Activated B cell treated with CpG ODN at 0.5 μM for 24 hours (primary cell): ENCODE measurements at places on chromosomes 7 and 10.
A peak's percentile ranks its signal among the peaks of the same experiment; 100 is the strongest.

DNA sequence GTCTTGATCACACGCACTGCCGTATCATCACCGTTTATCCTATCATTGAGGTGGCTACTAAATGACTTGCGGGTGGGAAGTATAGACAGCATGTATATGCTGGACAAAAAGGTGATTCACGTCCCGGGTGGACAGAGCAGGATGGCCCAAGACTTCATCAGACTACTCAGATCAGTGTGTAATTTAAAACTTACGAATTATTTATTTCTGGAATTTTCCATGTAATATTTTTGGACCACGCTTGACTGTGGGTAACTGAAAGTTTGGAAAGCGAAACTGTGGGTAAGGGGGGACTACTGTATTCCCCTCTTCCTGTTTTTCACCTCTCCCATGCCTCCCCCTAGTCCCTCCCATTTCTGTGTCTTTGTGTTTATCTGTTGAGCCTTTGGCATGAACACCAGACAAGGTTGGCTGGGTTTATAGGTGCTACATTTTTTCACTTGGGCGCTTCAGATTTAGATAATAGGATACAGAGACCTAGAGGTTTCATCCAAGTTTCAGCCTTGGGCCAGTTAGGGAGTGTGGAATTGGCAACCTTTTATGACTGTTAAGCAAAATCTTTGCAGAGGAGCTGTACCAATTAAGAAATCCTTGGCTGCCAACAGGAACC, 55.8 kb downstream of the RBM20 start:
- no peak for DNase-seq
- peaks cover 21% of the 10 kb centered on the region for H3K27me3 ChIP-seq
- H3K4me3 ChIP-seq = no peak overlapping the region
- no peaks in the 10 kb centered on the region for H3K4me1 ChIP-seq
- H3K36me3 ChIP-seq = no peaks in the 10 kb centered on the region

DNA sequence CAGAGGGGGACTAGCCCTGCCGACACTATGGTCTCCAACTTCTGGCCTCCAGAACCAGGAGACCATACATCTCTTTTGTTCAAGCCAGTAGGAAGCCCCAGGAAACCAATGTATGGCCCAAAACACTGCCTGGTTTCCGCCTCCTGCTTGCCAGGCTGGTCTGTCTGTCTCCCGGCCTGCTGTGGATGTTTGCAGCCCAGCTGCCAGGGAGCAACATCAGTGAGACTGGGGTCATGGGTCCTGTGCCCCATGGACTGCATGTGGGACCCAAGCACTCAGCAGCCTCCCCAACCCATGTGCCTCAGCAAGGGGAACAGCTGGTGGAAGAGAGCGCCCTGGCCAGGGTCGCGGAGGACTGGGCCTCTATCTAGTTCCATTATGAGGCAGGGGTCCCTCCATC, 33.4 kb upstream of the NUB1 start:
- peaks cover 5% of the 10 kb centered on the region for H3K4me1 ChIP-seq
- no peaks in the 10 kb centered on the region for H3K36me3 ChIP-seq
- H3K4me3 ChIP-seq = no peak overlapping the region
- H3K27ac ChIP-seq = no peak overlapping the region

DNA sequence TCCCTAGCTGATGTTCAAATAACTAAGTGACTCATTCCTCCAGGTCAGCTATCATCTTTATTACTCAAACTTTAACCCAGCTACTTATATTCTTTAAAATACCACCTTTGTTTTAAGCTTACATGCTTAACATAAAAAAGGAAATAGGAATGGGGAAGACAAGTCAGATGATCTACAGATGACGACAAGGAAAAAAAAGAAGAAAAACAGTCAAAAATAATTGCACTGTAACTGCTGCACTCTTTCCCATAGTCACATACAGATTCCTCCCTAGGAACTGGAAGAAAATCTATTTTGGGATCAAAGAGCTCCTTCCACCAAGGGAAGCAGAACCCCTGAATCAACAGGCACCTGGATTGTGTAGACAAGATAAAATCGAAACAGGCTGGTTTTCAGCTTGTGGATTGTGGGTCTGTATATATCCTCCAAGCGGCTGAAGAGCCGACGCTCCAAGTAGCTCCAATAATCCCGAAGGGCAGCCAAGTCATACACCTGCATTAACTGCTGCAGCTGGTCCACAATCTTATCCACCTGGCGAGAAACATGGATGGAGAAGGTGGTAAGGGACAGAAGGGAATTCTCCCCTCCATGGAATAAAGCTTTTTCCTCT, 2.0 kb downstream of the WDR91 start:
- no peak for DNase-seq
- H3K4me1 ChIP-seq = peaks cover 50% of the 10 kb centered on the region
- no peaks in the 10 kb centered on the region for H3K27me3 ChIP-seq
- peak overlapping the region; percentile 48 for H3K4me3 ChIP-seq
- peaks cover 35% of the 10 kb centered on the region for H3K36me3 ChIP-seq
- H3K27ac ChIP-seq = no peak overlapping the region

- H3K36me3 ChIP-seq = no peaks in the 10 kb centered on the region
- H3K27ac ChIP-seq = no peak overlapping the region
- DNase-seq = no peak
- H3K4me3 ChIP-seq = no peak overlapping the region
- no peaks in the 10 kb centered on the region for H3K4me1 ChIP-seq
Observed at GRCh38 chr7:123484199-123484598, 50.2 kb downstream of the IQUB start.
